ENCODE measurements at places on chromosomes 2 and 18.

DNA sequence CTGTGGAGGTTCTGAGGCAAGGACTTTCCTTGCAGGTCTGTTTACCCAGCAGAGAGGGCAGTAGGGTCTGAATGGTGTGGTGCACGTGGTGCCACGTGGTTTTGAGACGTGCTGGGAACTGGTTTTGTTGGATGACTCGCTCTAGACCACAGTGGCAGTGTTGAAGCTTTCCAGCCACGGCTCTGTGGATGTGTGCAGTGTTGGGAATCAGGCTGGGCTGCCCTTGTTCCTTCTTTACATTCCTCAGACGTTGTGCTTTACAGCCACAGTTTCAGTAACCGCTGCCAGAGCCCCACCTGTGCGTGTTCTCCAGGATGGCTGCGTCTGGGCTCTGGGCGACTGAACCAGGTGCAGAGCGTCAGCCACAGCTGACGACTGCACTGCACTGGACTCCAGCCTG, 8.2 kb downstream of the CTDP1 start:
- DNase-seq = no peak

GRCh38 chr2:224545884-224546644, 39.1 kb downstream of the CUL3 start:
- no peak for DNase-seq

- DNase-seq = no peak
Measured at GRCh38 chr2:26860211-26860850, 12.4 kb downstream of the DPYSL5 start.

DNA sequence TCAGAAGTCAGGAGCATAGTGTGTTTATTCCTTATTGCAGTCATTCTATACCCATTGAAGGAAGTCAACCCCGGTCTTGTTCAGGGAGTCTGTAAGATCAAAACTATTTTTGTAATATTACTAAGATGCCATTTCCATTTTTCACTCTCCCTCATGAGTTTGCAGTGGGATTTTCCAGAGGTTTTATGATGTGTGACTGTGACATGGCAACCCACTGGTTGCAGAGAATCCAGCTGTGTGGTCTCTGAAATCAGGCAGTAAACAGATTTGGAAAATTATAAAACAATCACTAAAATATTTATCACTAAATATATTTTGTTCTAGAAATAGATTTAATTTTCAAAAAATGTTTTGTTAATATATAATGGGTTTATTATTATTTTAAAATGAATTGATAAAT, 38.1 kb downstream of the DLGAP1 start:
- DNase-seq = no peak

DNA sequence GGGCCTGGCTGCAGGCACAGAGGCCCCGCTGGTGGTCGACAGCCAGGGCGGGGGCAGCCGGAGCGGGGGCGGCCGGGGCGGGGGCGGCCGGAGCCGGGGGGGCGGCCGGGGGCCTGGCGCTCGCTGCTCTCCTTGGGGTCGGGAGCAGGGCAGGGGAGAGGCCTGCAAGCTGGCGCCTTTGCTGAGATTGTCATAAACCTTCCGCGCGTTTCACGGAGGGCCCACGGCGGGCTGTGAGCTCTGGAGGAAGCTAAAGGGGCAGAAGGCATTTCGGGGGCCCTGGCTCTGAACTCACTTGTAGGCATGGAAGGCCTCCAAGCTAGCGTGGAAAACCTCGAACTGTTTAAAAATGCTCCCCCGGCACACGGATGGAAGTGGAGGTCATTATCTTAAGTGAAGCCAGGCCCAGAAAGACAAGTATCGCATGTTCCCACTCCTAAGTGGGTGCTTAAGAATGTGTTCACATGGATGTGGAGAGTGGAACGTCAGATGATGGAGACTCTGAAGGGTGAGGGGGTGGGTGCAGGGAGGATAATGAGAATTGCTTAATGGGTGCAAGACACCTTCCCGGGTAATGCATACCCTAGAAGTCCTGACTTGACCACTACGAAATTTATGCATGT, 629 bp downstream of the PRELID3A start:
- DNase-seq = no peak

- no peak for DNase-seq
Measured at GRCh38 chr2:214631406-214631805, 178.1 kb downstream of the BARD1 start.

GRCh38 chr2:230443541-230443940, 27.5 kb downstream of the SP100 start:
- DNase-seq = no peak

DNA sequence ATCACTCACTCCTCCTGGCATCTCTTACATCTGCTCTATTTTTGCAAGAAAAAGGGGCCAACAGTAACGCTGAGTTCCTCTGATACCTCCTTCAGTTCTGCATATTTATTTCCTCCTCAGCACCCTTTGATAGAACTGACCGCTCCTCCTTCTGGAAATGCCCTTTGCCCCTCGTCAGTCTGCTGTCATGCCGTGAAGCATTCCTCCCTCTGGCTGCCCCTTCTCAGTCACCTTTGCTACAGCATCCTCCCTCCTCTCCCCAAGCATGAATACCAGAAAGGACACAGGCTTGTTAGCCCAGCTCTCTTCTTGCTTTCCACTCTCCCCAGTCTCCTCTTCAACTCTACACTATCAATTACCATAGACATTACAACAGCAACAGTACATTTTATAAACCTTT, 135.4 kb downstream of the NBAS start:
- no peak for DNase-seq

GRCh38 chr2:32496662-32497061, 131.2 kb upstream of the TTC27 start:
- no peak for DNase-seq

GRCh38 chr18:45046961-45047360, 366.3 kb downstream of the SETBP1 start:
- DNase-seq = no peak

DNA sequence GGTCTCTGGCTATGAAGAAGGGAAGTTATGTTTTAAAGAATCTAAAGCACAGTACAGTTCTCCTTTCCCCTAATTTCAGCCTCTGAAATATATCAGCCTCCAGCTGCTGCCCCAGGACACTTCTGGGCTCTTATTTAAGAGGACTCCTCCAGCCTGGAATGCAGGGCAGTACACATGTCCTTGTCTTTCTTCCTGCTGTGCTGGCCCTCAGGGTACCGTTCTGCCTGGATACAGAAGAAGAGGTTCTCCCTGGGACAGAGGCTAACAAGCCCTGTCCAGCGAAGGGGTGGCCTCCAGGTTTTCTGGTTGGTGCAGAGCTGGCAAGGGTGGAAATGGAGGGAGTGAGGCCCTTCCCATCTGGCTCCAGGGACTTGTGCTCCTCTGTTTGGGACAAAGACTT, 22.1 kb downstream of the MLPH start:
- DNase-seq = no peak

GRCh38 chr2:204201507-204201906, 264.9 kb downstream of the ICOS start:
- DNase-seq = no peak

GRCh38 chr2:15766303-15766861, 174.0 kb upstream of the MYCN start:
- no peak for DNase-seq

- no peak for DNase-seq
Measured at GRCh38 chr2:64852771-64853241, 136.4 kb upstream of the SLC1A4 start.

GRCh38 chr2:99451686-99452085, 38.1 kb downstream of the REV1 start:
- DNase-seq = no peak

DNA sequence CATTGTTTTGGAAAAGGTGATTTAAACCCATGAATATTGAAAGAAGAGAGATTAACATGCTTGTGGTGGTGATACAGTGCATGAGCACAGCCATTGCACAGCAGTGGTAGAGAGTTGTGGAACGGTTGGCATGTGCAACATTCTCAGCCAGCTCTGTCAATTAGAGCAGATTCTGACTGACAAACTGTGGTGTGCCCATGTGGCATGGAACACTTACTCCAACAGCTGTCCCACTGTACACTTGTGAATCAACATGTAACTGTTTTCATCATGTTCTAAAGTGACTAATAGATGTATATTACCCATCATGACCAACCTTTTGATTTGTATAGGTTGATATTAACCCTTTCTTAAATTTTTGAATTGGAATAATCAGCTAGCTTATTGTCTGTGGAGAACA, 55.6 kb downstream of the PKP4 start:
- DNase-seq = no peak

DNA sequence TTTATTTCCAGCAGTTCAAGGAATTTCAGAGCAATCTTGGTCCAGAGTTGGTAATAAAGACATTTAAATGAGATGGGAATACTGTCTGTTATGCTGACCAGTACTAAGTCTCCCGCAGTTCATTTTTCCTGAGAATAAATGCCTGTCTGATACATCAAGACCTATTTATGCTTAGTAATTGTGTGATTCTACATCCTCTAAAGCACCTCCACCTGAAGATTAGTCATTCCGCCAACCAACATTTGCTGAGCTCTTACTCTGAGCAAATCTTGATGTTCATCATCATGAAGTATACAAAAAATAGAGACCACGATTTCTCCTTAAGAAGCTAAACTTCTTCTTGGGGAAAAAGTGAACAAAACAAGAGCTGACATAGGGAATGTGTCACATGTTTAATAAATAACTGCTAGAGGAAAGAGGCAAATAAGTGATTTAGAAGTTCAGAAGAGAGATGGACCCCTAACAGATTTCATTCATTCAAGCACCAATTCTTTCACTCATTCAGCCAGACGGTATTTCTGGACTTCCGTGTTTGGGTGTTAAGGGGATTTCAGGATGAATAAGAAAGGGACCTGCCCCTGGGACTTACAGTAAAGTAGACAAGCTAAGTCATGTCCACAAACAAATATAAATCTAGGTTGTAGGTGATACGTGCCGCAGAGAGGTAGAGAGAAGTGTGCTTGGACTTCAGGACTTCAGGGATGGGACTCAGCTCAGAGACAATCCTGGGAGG, 34.2 kb upstream of the PPP4R1 start:
- DNase-seq = no peak

- no peak for DNase-seq
Measured at GRCh38 chr18:58364876-58365528, 263.9 kb downstream of the ALPK2 start.

- no peak for DNase-seq
Measured at GRCh38 chr2:181004647-181005325, 24.4 kb downstream of the UBE2E3 start.

- no peak for DNase-seq
Measured at GRCh38 chr2:99692785-99693184, 203.0 kb upstream of the REV1 start.

GRCh38 chr2:7242189-7242867, 325.1 kb downstream of the RNF144A start:
- DNase-seq = no peak

DNA sequence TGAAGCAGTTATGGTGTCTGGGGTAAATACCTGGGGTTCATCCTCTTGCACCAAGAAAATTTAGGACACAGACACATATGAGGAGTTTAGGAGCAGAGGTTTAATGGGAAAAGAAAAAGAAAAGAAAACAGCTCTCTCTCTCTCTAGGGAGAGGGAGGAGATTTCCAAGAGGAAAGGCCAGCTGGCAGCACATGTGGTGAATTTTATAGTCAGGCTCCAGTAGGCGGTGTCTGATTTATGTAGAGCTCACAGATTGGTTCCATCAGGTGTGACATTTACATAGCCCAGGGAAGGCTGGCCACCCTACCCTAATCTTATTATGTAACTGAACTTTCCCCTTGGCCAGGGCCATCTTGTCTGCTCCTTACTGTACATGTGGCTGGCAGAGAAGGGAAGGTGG, 297.5 kb upstream of the RGPD4 start:
- no peak for DNase-seq

DNA sequence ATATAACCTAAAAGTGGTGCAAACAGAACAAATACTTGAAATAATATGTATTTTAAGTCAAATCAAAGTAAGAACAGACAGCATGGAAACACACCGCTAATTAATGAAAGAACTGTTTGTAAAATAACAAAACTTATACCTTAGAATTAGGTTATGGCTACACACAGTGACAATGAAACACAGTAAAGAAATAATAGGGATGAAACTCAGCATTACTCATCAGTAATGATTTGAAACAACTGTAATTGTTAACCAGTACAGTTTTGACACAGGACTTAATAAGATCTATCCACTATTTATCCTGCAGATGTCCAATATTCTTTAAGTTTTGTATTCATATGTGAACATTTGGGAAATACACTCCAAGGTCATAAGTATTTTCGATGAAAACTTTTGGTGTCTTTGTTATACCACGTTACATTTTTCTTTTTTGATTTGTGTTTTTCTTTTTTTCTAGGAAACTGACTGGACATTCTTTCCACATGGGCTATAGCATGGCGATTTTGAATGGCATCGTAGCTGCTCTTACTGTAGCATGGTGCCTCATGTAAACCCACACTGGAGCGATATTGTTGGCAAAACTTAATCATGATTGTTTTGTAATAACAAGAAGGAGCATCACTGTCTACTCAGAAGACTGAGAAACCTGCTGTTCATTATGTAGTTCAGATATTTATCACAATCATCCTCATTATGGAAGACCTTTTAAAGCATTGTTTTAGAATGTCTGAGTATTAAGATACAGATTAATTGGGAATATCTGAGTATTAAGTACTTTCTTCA, 41.1 kb downstream of the ARL6IP6 start:
- DNase-seq = no peak

DNA sequence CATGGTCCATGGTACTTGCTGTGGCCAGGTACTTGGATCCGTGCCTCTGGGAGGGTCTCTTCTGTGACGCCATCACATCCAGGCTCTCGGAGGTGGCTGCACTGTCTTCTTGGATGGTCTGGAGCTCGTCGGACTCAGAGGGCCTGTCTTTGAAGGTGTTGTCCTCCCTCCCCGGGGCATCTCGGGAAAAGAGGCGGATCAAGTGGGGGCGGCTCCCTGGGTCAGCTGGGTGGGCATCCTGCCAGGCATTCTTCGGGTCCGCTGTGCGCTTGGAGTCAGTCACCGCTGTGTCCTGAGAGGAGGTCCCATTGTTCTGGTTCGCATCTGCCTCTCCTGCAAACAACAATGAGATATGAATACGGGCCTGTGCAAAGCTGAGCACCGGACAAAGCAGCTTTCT, 115.6 kb downstream of the MBP start:
- DNase-seq = no peak

DNA sequence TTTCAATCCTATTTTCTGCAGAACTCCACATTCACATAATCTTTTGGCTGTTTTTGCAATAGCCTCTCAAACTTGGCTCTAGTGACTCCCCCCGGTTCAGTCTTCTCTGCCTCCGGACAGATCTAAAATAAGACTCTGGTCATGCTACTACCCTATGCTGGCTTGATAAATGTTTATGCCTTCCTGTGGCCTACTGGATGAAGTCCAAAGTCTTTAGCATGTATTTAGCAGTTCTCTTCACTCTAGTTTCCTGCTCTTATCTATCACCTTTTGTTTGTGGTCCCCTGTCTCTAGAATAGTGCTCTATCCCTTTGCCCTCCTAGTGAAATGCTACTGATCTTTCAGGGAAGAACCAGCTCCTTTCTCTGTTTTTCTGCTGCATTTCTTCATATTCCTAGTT, 14.4 kb downstream of the ADCYAP1 start:
- DNase-seq = no peak

GRCh38 chr18:48882379-48882778, 68.4 kb downstream of the SMAD7 start:
- no peak for DNase-seq

- no peak for DNase-seq
Measured at GRCh38 chr2:13015532-13016320, 299.0 kb downstream of the TRIB2 start.
